ENCODE measurements at places on chromosomes 2 and 18. TPM values are rescaled to one million over a fixed set of nuclear protein-coding genes. Genes with fewer than 3 reads are reported as not detected.

THSD7B gene
- polyA plus RNA-seq: 0.02 TPM

ZNF892 gene
- 0.76 TPM for polyA plus RNA-seq

CLEC4F gene
- polyA plus RNA-seq: 0.56 TPM

LCT gene
- under 0.01 TPM for polyA plus RNA-seq

ARHGEF33 gene
- polyA plus RNA-seq: 0.53 TPM

LYPD6B gene
- 6.7 TPM for polyA plus RNA-seq

RGPD4 gene
- not detected for polyA plus RNA-seq

CIB4 gene
- polyA plus RNA-seq: not detected

ZAP70 gene
- 2.5 TPM for polyA plus RNA-seq
